Activated naive CD4-positive, alpha-beta T cell (primary cell): ENCODE measurements at places on chromosomes 2 and 18.

- DNase-seq: no peak
Observed at GRCh38 chr2:109117780-109118179, 11.2 kb upstream of the SH3RF3 start.

GRCh38 chr2:9196637-9197036 lies 10.0 kb upstream of the ASAP2 start:
- DNase-seq: no peak

GRCh38 chr18:63444580-63444979 lies 22.3 kb upstream of the VPS4B start:
- DNase-seq: no peak

- no peak for DNase-seq
Observed at GRCh38 chr2:238910751-238911351, 63.0 kb downstream of the TWIST2 start.

- no peak for DNase-seq
Observed at GRCh38 chr2:223048519-223048918, 3.5 kb upstream of the KCNE4 start.

DNA sequence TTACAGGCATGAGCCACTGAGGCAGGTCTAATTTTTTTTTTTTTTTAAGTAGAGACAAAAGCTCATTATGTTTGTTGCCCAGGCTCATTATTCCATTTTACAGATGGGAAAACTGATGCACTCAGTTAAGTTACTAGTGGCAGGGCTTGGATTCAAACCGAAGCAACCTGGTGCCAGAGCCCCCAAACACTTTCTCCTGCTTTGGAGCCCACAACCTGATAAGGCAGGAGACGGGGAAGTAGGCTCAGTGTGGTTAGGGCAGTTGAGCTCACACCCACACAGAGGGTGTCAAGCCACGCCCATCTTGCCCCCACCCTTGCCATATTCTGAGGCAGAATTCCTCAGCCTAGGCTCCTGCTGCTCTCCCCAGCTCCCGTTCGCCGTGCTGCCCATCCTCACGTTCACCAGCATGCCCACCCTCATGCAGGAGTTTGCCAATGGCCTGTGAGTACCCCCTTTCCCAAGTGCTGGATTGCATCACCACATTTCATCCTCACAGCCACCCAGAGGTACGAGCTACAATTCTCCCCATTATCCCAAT lies 5.8 kb upstream of the CTDSP1 start:
- DNase-seq: no peak

DNA sequence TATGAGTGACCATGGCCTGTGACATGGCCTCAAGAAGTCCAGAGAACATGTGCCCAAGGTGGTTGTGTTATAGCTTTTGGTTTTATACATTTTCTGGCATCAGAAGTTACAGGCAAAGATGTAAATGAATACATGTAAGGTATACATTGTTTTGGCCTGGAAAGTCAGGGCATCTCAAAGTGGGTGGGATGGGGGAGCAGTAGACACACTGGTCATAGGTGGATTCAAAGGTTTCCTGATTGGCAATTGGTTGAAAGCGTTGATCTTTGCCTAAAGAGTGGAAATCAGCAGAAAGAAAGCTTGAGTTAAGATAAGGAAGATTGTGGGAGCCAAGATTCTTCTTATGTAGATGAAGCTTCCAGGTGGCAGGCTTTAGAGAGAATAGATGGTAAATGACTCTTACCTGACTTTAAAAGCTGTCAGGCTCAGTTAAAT lies 62.1 kb upstream of the DYNAP start:
- DNase-seq: no peak

DNA sequence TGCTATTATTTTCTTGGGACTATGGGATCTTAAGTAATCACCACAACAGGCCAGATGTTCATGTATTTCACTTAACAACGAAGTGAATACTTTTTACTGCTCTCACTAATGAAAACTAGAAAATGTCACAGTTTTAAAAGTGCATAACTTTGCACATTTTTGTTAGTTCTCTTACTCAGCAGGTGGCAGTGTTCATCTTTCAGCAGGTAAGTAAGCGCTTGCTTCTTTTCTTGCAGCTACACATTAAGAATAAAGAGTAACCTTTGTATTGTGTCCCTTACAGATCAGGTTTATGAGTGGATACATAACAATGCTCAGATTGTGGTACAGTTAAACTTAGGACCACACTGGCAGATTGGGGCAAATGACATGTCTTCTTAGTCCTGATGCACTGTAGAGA lies 61.0 kb downstream of the DAW1 start:
- DNase-seq: no peak

DNA sequence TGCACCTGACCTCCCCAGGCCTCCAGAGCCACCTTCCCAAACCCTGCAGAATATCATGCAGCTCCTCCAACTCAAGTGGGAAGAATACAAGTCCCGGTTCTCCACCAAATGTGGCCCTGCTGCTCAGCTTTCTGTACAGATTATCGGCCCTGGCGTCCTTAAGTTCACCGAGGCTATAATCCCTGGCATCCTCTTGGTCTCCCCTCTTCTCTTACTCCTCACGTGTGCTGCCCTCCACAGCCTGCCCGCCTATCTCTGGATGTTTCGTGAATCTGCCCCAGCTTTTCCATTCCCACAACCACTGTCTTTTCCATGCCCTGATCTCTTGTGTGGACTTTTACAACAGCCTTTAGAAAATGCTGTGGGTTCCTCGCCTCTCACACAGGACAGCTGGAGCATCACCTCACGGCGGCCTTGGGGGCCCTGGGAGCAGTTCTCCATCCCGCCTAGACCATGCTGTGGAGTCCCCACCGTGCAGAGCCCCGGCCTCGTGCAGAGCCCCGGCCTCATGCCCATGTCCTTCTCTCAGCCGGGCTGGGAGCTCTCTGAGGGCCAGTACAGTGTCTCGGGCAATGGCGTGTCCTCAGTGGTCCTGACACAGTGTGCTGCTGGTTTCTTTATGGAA lies 170.3 kb upstream of the PXDN start:
- DNase-seq: no peak

GRCh38 chr18:725646-726045 lies 13.2 kb upstream of the ENOSF1 start:
- DNase-seq: no peak

DNA sequence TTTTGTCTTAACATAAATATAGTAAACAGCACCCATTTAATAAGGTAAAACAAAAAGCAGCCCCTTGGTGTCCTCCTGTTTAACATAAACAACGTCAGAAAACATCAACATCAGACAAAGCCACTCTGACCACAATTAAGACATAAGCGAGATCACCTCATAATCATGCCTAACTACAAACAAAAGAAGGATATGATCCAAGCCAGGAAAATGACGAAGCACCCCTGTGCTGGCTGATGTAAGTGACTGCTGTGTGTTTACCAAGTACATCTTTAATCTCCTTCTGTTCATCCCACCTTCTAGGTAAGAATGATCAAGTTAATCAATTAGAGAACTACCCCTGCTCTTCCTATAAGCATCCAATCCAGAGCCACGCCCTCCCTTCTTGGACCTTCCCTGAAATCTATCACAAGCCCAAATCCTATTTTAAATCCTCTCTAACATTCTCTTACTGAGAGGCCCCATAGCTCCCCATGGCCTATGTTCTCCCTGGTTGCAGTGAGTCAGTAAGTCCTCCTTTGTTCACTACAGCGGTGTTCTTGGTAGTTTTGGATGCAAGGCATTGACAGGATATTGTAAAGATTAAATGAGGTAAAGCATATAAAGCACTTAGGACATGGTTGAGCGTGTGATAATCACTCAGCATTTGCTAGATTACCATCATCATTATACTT lies 424.2 kb downstream of the TSN start:
- no peak for DNase-seq

DNA sequence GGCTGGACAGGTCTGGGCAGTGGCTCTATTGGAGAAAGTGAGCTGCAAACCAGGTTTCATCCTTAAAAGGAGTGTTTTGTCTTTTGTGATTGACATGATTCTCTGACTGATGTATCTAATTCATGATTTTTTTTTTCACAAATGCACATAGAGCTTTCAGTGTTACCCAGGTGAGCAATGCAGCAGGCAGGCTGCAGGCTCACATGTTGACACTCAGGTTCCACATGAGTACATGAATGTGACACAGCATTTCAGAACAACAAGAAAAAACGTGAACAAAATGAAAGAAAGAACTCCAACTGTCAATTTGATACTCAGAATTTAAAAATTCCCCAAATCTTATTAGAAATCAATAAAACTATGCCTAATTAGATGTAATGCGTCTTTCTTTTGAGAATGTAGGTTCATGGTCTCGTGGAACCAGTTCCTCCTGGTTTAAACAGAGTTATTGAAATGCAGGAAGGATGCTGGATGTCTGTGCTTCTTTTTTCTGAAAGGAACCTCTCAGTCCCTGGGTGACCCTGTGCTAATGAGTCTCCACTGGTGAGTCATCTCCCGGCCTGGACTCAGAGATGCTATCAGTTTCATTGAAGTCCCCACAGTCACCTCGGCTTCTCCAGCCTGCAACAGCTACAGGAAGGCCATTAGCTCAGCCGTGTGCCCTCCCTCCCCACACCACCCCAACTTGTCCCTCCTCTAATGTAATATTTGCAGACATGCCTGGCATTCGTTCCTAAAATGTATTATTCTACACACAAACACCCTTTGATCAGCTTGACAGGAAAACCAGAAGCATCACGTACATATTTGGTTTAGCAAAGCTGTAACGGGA lies 430.4 kb downstream of the LPIN1 start:
- DNase-seq: no peak

- no peak for DNase-seq
Observed at GRCh38 chr2:186594001-186594722, 4.3 kb downstream of the ITGAV start.

GRCh38 chr2:176175709-176176607 lies 12.5 kb upstream of the HOXD1 start:
- no peak for DNase-seq

DNA sequence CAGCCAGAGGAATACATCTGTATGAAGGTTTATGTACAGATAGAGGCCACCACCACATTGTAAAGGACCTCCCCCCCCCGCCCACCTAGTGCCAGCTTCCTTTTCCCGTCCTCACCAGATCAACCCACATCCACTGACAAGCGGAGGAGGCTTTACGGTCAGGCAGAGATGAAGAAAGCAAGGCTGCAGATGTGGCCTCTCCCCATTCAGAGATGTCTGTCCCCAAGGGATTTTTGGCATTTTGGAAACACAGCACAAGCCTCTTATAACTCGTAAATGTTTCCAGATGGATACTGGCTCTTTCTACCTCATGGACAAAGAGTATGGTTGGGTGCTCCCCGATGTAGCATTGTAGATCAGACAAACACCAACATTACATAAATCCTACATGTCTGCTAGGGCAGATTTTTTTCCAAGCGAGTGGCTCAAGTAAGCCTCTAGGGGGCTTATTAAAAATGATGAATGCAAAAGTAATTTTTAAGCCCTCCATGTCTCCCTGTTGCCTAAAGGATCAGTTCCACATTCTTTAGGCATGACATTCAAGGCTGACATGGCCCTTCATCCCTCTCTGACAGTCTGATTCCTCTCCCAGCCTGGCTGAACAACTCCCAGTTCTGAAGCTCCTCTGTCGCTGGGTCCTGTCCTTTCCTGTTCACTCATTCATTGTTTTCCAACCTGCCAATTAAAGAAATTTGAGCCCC lies 11.7 kb downstream of the VIT start:
- no peak for DNase-seq

- peak; percentile 18 for DNase-seq
Observed at GRCh38 chr2:75064691-75065396, 106.4 kb downstream of the POLE4 start.

- no peak for DNase-seq
Observed at GRCh38 chr2:217419055-217419671, 559.3 kb upstream of the TNP1 start.

GRCh38 chr2:96540136-96540535 lies 3.6 kb downstream of the ARID5A start:
- DNase-seq: no peak

DNA sequence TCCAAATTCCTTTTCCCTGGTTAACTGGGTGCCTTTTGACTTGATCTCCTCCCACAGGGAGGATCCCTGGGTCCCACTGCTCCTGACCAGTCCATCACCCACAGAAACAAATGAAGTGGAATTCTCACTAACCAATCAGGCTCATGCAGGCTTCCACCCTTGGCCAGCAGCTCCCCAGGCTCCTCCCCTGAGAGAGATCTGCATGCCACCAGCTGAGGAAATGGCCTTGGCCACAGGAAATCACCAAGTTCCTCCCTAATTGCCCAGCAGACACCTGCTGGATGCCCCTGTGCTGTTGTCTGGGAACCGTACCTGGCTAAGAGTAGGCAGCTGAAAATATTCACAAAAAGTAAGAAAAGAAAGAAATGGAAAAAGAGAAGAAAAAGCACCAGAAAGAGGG lies 207.4 kb downstream of the NCK2 start:
- no peak for DNase-seq

GRCh38 chr2:43038034-43038695 lies 188.2 kb downstream of the ZFP36L2 start:
- no peak for DNase-seq

DNA sequence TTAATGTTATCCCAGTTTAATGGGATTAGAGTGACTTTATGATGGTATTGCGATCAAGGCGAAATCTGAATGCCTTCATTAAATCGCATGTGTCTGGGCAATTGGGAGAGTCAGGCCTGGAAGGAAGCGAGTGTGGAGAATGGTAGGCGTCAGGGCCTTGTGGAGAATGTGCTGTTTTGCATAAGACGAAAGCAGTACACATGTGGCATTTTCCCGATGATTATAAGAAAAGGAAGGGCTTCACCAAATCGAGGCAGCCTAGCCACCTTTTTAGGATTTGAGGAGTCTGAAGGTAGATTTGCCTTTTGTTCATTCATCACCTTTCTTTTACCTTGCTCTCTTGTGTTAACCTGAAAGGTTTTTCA lies 1.0 kb downstream of the ZNF532 start:
- DNase-seq: no peak

GRCh38 chr2:8234253-8234652 lies 447.6 kb upstream of the ID2 start:
- DNase-seq: no peak

GRCh38 chr18:6959110-6959509 lies 158.5 kb downstream of the LAMA1 start:
- DNase-seq: no peak

DNA sequence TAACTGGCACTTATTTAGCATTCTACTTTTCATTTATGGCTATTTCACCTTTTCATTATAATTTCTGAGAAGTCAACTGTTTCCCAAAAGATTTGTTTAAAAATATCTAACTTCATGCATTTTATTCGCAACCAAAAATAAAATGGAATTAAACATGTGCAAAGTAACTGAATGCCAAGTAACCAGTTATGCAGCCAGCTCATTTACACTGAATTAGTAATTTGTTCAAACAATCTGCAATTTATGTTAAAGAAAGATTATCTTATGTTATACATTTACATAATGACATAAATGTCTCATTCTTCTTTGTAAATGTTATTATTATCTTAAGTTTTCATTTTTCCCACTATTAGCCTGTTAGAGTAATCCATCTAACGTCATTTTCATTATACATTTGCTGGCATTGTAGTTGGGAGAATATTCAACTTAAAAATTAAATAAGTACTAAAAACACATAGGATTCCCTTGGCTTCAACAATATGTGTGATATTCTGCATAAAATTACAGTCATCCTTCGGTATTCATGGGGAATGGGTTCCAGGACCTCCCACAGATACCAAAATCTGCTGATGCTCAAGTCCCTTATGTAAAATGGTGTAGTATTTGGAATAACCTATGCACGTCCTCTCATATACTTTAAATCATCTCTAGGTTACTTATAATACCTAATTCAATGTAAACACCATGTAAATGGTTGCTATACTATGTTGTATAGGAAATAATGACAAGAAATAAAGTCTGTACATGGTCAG lies 43.7 kb upstream of the STAM2 start:
- no peak for DNase-seq

GRCh38 chr2:88903749-88904353 lies 212.4 kb downstream of the RPIA start:
- DNase-seq: no peak

- no peak for DNase-seq
Observed at GRCh38 chr2:168712053-168712452, 90.4 kb upstream of the NOSTRIN start.
